ENCODE measurements at places on chromosomes 4 and X.

DNA sequence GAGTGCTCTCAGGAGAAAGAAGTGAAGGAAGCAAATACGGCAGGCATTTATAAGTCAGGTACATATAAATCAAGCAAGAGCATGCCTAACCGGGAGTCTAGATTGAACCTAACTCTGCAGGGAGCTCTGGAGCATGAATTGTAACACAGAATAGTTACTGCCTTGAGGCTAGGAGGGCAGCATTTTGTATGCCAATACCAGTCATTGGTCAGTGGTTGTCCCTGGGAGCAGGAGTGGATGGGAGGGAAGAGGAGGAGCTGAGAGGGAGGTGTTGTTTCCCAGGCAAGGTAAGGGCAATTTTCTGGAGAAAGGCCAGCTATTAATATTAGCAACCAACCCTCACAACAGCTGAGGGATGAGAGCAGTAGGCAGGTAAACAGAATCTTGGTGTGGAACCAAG, 224.7 kb upstream of the DCAF8L1 start:
- peak; percentile 47 for DNase-seq

DNA sequence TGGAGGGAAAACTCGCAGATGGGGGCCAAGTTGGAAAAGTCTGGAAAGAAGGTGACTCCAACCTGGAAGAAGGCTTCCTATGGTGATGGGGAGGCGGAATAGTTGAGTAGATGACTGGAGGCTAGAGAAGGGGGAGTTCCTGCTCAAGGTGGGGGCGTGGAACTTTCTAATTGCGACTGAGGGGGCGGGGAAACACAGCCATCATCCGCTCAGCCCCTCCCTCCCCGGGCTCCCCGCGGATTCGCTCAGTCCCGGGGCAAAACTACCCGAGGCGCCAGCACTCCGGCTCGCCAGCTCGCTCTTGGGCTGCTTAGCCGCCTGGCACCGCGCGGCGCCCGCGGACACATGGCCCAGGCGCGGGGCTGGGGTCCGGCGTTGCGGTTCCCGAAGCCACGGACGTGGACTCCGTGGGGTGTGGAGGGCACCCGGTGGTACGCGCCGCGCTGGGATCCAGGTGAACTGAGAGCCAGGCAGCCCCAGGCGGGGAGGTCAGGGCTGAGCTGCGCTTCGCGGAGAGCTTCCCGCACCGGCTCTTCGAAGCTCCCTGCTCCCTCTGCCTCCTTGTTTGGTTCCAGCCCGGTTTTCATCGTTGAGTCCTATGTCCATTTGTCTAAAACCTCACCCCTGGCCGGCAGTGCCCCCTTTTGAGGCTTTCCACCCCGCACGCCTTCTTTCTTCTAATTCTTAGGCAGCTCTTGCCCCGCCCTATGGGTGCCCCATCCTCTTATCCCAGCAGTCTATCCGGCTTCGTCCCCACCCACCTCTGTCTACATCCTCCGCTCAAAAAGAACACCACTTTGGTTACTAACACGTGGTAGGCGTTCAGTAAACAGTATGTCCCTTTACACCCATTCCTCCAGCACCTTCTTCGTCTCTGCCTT, 38.9 kb downstream of the STARD8 start:
- peak; percentile 18 for DNase-seq

- DNase-seq = no peak
These were observed 59.4 kb downstream of the LCORL start for GRCh38 chr4:17962171-17962570.

GRCh38 chr4:90689739-90690138, 562.5 kb downstream of the CCSER1 start:
- DNase-seq = peak; percentile 91

GRCh38 chr4:158783785-158784184, 15.0 kb downstream of the FNIP2 start:
- DNase-seq = peak; percentile 53

- DNase-seq = no peak
These were observed 49.5 kb upstream of the SLC25A4 start for GRCh38 chr4:185093603-185094002.

DNA sequence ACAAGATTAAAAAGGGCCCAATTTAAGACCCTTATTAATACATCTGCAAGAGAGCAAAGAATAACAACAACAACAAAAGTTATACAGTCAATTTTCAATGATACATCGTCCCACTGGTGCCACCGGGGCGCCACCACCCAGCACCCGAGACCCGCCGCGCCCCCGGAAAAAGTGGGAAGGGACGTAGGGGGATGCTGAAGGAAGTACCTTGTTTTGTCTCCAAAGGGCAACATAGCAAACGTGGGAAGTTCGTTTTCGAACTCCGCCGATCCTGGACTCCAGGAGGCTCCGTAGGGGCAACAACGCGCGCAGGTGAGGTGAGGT, 1.7 kb downstream of the PDE5A start:
- no peak for DNase-seq

GRCh38 chr4:99013402-99013843, 17.9 kb downstream of the METAP1 start:
- no peak for DNase-seq

DNA sequence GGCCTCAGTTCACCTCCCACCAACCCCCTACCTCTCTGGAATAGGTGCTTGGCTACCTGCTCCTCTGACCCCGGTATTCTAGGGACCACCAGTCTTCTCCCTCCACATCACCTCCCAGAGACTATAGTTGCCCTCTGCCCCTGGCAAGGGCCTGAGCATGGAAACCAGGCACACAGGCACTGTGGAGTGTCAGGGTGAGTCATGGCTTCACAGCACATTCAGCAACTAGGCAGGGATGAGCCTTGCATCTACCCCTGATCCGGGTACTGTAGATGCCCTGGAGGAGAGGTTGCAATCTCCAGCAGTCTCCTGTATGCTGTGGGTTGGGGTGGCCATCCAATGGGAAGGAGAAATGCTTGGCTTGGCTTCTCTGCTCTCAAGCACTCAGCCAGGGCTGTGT, 472.7 kb downstream of the IDS start:
- DNase-seq = peak; percentile 31

DNA sequence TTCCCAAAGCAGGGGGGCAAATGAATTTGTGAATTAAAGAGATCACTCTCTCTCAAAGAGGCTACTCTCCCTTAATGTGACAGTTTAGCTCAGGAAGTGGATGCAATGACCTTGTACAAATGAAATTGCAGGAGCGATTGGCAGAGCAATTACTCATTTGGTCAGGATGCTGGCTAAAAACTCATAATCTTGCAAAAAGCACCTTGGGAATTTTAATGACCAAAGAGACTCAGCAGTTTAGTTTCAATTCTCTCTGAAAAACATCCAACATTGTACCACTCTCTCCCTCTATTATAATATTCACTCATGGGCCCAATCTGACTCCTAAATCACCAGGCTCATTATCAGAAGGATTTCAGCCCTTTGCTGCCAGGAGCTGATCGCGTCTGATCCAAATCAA, 26.1 kb downstream of the PDGFC start:
- no peak for DNase-seq

- no peak for DNase-seq
These were observed 114.3 kb downstream of the AMELX start for GRCh38 chrX:11407331-11408108.

GRCh38 chr4:82710197-82710929, 88.2 kb downstream of the SCD5 start:
- no peak for DNase-seq

- DNase-seq = peak; percentile 68
These were observed 670 bp downstream of the PAPSS1 start for GRCh38 chr4:107719207-107719921.

DNA sequence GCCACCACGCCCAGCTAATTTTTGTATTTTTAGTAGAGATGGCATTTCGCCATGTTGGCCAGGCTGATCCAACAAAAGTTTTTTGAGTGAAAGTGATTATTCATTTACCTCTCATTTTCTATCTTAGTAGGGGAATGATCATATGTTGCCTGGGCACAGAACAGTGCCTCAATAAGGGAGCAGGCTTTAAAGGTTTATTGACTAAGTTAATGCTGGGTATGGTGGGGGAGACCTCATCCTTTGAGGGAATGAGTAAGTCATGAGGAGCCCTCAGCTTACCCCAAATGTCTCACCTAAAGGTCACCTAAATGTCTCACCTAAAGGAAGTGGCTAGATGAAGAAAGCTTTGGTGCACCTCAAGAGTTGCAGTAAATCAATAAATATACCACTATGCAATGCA, 109.0 kb downstream of the CLCN4 start:
- no peak for DNase-seq

GRCh38 chr4:178136736-178137345, 694.6 kb upstream of the AGA start:
- DNase-seq = no peak

DNA sequence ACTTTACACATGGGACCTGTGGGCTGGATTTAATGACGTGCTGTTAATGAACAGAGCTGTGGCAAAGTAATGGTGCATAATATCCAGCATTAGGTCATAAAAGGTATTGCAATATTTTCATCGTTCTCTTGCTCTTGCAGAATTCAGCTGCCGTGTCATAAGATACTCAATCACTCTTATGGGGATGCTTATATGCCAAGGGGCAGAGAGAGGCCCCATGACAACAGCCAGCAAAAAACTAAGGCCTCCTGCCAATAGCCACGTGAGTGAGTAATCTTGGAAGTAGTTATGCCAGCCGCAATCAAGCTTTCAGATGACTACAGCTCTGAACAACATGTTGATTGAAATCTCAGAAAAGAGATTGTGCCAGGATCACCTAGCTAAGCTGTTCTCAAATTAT, 616.9 kb downstream of the FSTL5 start:
- DNase-seq = peak; percentile 43

GRCh38 chr4:151694961-151695720, 65.7 kb downstream of the GATB start:
- DNase-seq = peak; percentile 54

GRCh38 chr4:114791976-114792375, 193.4 kb downstream of the UGT8 start:
- DNase-seq = no peak

GRCh38 chrX:3599802-3600430, 113.5 kb downstream of the PRKX start:
- no peak for DNase-seq

DNA sequence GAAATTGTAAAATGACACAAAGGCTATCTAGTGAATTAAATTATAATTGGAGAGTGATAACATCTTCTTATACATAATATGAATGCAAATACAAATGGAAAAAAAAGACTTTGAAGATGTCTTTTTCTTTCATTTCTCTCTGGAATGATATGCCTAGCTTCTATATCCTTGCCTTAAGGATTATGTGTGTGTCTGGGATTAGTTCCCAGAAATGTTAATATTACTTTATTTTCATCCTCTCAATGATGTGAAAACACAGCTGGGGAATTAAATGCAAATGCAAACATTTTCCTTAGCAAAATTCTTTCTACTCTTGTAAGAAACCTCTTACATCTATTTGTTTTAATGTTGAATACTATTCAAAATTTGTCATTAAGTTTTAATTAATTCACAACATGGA, 441.9 kb downstream of the FSTL5 start:
- DNase-seq = no peak

GRCh38 chr4:94744850-94745249, 12.9 kb upstream of the BMPR1B start:
- DNase-seq = no peak

GRCh38 chr4:6524436-6524835, 50.6 kb upstream of the MAN2B2 start:
- no peak for DNase-seq

- DNase-seq = no peak
These were observed 8.3 kb upstream of the PDE6B start for GRCh38 chr4:616911-617643.

DNA sequence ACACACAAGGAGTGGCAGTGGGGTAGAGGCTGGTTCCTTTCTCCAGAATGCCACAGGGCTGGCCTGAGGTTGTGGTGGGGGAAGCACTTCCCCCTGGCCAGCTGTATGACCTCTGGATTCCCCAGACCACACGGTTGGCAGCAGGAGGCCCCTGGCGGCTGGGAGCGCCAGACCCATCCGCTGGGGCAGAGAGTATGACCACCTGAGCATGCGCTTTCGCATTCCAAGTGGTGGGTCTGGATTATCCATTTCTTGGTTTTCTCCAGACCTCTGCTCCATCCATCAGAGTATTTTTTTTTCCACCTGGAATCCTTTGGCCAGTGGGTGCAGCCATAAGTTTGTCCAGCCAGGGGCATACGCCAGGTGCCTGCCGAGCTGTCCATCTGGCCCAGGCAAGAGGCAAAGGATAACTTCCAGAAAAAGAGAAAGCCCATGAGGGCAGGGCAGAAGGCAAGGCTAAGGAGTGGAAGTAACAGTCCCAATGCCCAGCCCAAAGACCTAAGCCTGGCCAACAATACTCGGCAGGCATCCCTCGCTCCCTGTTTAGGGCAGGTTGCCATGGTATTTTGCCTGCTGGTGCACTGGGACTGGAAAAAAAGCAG, 39.3 kb downstream of the NHSL2 start:
- DNase-seq = no peak

All from epithelial cell of esophagus (primary cell).